COR-L47 (cell line): ENCODE measurements at places on chromosomes 1 and 21.

DNA sequence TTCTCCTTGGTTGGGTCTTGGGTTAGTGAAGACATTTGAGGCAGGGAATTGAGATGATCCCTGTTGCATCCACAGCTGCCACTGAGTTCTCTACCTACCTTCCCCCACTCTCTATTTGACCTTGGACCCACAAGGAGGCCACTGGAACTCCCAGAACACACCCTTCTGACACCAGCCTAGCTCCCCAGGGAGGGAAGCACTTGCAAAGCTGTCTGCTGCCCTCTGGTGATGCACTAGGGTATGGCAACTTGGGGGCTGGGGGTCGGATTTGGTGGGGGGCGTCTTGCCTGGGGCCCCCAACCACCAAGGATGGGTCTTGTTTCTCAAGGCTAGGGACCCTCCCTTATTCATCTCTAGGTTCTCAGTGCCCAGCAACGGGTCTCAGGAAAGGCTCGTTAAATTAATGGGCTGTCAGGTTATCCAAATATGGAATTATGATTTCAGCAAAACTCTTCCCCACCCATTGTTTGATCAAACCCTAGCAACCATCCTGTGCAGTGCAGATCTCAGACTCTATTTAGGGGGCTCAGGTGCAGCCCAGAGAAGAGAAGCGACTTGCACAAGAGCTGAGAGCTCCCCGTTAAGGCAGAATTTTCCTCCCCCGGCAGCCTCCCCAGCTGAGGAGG lies 177.8 kb upstream of the KLHDC7A start:
- no peak for DNase-seq

GRCh38 chr1:117271959-117272358 lies 61.2 kb upstream of the VTCN1 start:
- no peak for DNase-seq

DNA sequence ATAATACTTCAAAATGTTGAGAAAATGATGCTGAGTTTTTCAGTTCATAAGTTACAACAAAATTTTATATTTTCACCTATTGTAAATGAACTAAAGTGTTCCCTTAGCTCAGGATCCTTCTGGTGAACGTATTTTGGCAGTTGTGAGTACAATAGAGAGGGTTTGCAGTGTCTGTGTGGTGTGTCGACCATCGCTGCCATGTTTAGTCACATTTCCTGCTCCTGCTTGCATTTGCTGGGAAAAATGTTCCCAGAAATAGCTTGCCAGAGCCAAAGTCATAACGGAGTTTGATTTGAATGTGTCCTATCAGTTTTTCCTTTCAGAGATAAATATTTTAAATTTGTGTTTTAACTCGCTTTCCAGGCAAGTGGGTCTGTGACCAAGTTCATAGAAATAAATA lies 117.1 kb upstream of the COL6A1 start:
- DNase-seq: no peak

DNA sequence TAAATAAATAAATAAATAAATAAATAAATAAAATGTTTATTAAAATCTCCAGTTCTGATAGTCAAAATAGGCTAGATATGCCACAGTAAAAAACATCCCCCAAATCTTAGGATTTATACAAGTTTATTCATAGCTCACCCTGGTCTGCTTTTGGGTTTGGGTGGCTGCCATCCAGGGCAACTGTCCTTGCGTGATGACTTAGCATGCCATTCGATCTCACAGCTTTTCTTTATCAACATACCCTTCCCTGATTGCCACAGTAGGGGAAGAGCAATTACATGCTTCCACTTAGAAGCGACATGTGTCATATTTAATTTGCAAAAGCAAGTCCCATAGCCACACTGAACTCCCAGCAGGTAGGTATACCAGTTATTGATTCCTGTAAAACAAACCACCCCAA lies 52.7 kb downstream of the TEX35 start:
- no peak for DNase-seq

DNA sequence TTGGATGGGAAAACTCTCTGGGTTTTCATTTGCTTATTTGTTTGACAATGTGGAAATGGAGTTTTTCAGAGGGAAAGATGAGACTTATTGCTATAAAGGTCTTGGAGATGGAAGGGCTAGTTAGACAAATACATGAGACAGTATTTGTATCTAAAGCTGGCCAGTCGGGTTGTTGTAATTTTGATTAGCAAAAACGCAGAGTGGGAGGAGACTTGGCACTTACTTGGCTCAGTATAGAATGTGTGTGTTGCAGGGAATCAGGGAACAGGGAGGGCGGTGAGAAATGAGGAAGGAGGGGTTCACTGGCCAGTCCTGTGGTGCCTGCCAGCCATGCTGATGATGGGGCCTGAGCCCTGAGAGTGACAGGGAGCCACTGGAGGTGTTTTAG lies 6.0 kb upstream of the FOXE3 start:
- no peak for DNase-seq

DNA sequence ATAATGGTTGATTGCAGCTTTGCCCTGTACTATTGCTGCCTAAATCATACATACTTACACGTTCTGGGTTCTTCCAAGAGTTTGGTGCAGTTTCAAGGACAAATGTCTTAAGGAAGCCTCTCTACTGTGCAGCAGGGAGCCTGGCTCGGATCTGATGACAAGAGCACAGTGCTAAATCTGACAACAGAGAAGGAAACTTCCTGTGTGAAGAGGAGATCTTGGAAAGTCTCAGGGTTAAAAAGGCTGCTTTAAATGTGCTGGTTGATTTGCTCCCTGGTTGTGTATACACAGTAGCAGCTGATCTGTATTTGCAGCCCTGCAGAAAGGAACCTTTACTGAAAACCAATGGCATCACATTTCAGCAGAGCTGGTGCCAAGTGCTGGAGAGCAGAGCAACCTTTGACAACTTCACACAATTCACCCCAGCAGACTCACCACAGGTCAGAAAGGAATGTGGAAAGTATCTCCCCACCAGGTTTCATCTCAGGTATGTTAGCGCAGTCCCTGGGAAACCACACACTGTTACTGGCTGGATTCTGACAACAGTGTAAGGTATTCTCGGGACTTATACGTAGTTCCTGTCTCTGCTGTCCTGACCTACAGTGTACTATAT lies 355.0 kb upstream of the ESRRG start:
- DNase-seq: no peak
